Stimulated activated CD4-positive, alpha-beta T cell treated with anti-CD3 and anti-CD28 coated beads, TNF-alpha, amount 100 ng/mL, for 48 hours (primary cell): ENCODE measurements at places on chromosomes 4 and X.

GRCh38 chrX:18003876-18004275 lies 142.8 kb upstream of the RAI2 start:
- DNase-seq: no peak

GRCh38 chr4:95869961-95870500 lies 30.1 kb downstream of the PDHA2 start:
- no peak for DNase-seq

DNA sequence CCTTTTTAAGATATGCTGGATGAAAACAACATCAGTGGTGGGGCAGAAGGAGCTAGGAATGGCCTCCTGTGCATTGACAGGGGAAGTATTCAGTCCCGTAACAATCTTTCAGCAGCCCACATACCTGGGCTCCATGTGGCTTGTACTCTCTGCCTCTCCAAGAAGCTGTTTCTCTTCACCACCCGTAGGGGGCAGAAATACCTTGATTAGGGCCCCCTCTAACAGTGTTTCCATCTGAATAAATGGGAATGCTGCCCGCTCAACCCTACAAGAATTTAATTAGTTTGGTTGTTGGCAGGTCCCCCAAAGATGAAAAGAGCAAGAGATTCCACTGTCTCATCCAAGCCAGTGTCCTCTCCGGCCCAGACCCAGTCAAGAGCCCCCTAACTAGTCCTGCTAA lies 155.2 kb downstream of the SMIM20 start:
- no peak for DNase-seq

DNA sequence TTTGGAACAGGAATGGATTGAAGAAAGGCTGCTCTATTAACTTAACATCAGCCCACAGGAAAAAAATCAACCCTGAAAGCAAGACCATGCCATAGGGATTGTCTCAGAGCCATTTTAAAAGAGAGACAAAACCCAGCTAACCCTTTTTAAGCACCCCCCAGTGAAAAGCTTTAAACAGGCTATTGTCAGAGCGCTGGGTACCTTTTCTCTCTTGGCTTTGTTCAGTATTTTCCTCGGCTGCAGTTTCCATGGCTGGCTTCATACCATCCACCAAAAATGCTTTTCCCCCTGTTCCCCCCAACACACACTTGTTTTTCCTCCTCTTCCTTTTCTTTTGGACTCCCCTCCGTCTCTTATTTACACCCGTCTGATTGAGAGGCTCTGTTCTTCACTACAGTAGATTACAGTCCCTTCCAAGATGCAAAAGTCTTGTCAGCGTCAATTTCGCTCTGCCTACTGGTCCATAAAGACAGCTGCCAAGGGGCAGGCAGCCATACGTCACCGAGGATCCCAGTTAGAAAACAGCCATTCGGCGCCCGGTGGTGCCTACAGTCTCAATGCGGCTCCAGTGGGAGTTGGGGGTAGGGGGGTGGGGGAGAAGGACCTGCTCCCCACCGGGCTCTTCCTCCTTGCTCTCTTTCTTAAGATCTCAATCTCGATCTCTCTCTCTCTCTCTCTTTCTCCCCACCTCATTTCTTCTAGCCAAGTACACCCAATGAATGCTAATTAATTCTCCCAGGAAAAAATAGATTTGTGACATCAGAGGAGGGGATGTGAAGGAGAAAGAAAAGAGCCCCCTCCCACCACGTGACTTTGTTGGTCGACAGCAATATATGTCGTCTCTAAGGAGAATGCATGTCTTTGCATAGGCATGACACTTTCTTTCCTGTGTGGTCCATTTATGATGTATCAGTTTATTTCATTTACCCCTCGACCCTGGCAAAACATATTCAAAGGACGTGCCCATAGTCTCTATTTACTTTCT lies at the start of gene GPM6B:
TSS of gene GPM6B (minus strand) at position 451 of the 985 bp plus-strand sequence. CDS start at position 262, 189 bp downstream.
- no peak for DNase-seq

- DNase-seq: no peak
Measured at GRCh38 chr4:25330335-25330734, 17.8 kb downstream of the ZCCHC4 start.

- no peak for DNase-seq
Measured at GRCh38 chrX:48516987-48517386, 4.6 kb upstream of the EBP start.

DNA sequence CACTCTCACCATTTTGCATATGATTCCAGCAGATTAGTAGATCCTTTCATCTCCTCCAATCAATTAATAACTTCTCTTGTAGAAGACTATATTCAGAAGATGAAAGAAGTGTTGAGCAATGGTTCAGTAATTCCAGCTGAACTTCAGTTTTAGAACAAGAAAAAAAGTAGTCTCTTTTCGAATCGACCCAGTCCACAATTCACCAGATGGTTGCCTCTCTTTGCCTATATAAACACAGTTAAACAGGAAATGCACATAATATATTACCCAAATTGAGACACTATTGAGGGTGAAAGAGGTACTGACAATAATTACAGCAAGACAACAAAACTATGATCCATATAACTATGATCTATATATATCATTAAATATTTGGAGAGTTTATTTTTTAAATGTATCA lies 16.8 kb upstream of the FAM241A start:
- no peak for DNase-seq

- no peak for DNase-seq
Measured at GRCh38 chr4:7949759-7950158, 10.1 kb upstream of the AFAP1 start.

- DNase-seq: no peak
Measured at GRCh38 chr4:83082777-83083176, 31.8 kb downstream of the PLAC8 start.

GRCh38 chr4:76559236-76560071 lies 124.4 kb downstream of the SHROOM3 start:
- DNase-seq: no peak

DNA sequence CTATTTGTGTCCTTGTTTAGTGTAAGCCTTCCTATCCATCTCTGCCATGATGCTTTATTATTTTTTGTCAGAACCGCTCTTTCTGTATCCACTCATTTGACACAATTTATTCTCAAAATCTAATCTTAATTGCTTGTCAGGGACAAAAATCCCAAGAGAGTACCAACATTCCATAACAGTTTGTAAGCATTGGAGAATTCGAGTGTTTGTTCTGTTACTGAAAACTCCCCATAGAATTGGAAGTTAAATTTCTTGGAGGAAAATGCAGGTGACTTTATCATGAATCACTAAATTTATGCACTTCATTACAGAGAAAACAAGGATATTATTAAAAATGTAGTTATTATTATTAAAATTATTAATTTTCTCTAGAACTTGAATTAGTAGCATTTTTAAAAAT lies 1986.1 kb downstream of the ARAP2 start:
- no peak for DNase-seq

GRCh38 chrX:24838629-24839028 lies 144.9 kb downstream of the POLA1 start:
- DNase-seq: no peak

GRCh38 chr4:5037553-5038551 lies 13.4 kb upstream of the STK32B start:
- DNase-seq: no peak

DNA sequence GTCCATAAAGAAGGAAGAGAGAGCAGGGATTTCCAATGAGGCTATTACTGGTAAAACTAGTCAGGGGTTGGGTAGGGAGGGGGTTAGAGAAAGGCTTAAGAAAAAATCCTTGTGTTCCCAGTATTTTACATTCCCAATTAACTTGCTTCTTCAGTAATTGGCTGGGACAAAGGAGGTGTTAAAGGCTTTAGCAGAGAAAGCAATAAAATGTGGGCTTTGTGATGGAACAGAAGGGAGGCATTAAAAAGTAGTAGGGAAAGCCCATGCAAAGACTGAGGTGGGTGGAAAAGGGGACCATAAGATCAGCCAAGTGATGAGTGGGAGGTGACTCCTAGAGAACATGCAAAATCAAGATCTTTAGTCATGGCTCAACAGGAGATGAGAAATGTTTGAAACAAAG lies 1467.2 kb downstream of the RPA4 start:
- no peak for DNase-seq

DNA sequence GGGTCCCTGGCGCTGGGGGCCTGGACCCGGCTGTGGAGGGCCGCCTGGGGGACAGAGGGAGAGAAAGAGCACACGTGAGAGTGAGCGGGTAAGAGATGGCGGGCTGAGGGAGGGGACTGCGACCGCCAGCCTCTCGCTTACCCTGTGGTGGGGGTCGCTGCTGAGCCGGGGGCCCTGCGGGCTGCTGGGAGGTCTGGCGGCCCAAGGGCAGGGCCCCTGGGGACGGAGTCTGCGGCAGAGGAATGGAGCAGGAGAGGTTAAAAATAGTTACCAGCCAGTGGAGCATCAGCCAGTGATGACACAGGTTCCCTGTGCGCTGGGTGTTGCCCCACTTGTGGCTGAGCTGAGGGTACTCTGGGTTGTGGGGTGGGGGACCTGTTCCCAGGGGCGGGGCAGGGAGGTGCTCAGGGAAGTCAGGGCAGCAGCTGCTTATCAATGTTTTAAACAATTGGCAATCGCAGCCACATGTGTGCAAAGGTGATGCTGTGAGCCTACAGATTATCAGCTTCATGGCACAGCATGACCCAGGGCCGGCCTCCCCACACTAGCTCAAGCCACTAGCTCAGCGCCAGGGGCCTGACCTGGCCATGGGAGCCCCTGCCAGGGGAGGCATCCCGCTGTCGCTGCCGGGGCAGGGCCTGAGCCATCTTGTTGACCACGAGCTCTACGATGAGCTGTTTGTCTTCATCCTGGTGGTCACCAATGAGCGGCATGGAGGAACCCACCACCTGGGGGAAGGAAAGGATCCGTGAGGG lies 7.5 kb upstream of the TIMP1 start:
- no peak for DNase-seq

GRCh38 chr4:20256381-20256881 lies 4.7 kb downstream of the SLIT2 start:
- DNase-seq: no peak
